NCI-H2081 (cell line): ENCODE measurements at places on chromosomes 12 and 14.

GRCh38 chr14:103633391-103633790 is 4.4 kb downstream of the KLC1 start:
- no peak for DNase-seq

DNA sequence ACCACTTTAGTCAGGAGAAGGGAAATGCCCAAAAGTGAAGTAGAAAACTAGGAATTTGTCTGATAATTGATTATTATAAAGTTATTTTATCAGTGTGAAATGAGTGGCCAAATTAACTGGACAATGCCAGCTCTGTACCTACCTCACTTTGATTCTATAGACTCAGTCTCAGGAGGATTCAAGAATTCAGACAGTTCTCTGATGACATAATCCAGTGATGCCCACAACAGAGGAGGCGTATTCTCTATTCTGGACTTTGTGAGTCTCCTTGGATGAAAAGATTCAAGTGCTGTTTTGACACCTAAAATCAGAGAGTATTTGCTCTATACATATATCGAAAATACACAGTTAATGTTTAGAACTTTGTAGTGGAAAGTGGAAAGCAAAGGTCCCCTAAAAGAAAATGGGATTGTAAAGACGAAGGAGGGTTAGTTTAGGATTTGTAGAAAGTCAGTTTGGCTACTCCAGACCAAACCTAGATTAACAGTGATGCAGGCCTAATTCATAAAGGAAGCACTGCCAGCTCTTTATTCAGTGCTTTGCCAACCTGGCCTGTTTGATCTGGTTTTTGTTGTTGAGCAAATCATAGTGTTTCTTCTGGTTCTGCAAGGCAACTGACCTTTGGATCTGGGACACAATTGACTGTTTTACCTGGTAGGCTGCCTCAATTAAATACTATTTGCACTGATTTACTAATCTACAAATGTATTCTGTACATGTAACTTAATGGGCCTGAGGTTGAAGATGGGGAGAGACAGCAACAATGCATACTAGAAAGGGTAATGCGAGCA is 67.4 kb downstream of the DAD1 start:
- DNase-seq: no peak

GRCh38 chr14:86723254-86723624 is 1193.3 kb downstream of the FLRT2 start:
- no peak for DNase-seq

GRCh38 chr14:55912344-55912743 is 205.9 kb upstream of the PELI2 start:
- DNase-seq: no peak

DNA sequence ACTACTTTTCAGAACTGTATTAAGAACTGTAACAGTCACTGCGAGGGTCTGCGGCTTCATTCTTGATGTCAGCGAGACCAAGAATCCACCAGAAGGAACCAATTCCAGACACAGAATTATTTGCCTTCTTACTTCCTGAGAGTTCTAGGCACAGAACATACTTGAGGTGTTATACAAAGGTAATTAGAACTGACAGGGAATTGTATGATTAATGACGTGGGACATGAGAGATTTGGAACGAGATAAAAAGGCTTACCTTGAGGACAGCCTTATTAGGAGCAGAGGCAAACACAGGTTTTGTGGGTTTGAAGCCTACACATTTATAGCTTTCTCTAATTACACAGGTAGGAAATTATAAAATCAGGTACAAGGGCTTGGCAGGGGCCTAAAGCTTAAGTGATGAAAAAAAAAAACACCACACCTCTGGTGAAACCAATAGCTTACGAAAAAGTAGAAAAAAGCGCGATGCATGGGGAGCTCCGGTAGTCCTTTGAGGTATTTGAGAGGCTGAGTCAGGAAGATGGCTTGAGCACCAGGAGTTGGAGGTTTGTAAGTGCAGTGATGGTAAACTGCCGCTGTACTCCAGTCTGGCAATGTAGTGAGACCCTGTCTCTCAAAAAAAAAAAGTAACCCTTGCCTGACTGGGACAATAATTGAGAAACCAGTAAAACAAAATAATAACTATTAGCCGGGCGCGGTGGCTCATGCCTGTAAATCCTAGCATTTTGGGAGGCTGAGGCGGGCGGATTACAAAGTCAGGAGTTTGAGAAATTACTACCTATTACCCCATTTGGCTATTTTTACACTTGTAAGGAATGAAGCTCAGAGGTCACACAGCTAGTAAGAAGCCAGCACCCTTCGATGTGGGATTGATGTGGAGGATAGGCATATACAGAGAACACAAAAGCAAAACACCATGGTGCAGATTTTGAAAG is 795 bp upstream of the ACOT2 start:
- DNase-seq: no peak

- DNase-seq: peak; percentile 25
Measured at GRCh38 chr12:78035901-78036606, 205.4 kb downstream of the NAV3 start.

DNA sequence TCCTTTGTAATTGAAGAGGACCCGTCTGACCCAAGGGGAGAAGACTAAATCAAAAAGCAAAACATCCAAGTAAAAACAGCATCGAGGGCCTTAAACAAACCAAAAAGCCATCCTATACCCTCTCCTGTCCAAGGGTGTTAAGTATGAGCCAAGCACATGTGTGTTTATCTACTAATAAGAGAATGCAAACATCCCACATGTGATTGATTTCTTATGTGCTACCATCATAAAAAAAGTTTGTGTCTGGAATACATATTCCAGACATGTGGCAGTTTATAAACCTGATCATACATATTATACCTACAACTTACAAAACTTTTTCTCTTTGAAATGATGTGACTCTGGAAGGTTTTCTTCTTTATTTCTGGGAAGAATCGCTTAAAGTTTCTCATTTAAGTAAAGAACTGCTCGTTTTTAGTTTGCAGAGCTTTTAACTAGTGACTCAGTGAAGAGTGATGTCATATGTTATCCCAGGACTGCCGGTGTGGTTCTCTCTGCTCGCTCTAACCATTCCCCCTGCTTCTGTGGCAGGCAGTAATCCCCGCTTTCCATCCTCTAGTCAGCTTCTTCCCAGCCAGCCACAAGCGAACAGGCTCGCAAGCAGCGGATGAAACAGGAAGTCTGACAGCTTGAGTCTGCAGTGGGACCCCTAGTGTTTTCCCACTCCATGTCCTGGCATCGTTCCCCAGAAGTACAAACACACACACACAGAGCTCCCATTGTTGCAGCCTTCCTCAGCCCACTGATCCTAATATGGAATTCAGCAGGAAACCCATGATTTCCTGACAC is 431 bp upstream of the RHOJ start:
- DNase-seq: peak; percentile 97

DNA sequence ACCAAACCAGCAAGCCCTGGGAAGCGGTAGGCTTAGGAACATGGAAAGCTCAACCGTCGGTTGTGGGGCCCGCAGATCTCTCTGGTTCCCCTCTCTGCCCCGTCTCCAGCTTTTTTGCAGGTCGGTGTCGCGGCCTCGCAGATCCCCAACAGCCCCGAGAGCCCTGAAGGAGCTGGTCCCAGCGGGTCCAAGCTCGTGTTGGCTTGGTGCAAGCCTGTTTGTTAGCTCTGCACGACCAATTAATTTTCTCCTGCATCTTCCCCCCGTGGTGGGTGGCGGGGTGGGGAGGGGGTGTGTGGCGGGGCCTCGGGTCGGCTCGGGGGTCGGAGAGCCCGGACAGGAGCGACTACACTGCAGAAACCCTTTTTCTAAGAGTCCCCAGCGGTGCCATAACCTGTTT is 449 bp upstream of the SLC24A4 start:
- no peak for DNase-seq

DNA sequence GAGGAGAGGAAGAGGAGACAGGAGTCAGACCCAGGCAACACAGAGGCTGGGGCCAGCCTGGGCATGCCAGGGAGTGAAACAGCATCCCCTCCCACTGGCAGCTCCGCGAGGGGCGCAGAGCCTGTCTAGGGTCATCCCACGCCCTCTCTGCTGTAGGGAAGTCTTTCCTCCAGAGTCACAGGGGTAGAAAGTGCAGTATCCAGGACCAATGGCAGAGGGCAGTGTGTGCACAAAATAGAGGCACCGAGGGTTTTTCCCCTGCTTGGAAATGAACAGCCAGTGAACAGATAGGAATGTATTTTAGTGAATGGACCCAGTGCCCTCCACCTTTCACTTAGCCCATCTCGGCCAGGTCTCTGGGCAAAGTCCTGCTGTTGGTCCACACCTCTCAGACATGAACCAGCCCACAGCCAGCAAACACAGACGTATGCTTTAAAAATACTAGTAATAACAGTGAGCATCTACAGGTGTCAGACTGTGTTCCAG is 9.4 kb upstream of the KRT74 start:
- DNase-seq: peak; percentile 45

DNA sequence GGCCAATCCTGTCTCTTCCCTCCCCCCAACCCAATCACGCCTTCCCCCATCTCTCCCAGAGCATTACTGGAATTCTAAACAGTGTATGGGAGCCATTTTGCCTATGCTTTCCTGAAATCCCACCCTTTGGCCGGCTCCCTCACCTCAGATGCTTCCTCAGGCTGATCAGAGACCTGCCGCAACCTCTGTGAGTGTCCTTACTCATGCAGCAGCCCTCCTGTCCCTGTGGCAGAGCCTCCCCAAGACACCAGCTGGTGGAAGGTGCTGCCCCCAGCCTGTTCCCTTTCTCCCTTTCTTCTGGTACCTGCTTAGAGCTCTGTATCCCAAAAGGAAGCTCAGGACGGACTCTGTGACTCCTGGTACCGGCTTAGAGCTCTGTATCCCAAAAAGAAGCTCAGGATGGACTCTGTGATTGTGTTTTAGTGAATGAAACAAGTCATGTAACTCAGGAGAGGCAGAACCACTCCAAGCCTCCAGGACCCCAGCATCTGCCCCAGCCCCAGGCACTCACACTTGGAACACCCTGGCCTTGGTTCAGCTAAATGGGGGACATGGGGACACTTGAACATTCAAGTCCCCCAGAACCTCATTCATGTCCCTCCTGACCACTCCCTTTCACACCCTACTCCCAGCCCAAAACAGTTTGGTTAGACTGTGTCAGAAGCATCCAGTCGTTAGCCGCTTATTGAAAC is 29.3 kb upstream of the RIN3 start:
- no peak for DNase-seq
